ENCODE measurements at places on chromosomes 4 and X.

- no peak for DNase-seq
Observed at GRCh38 chr4:26736621-26737020, 124.0 kb upstream of the STIM2 start.

- DNase-seq: no peak
Observed at GRCh38 chr4:6277935-6278800, 8.5 kb downstream of the WFS1 start.

GRCh38 chr4:94678896-94679295 lies 78.9 kb upstream of the BMPR1B start:
- DNase-seq: no peak

DNA sequence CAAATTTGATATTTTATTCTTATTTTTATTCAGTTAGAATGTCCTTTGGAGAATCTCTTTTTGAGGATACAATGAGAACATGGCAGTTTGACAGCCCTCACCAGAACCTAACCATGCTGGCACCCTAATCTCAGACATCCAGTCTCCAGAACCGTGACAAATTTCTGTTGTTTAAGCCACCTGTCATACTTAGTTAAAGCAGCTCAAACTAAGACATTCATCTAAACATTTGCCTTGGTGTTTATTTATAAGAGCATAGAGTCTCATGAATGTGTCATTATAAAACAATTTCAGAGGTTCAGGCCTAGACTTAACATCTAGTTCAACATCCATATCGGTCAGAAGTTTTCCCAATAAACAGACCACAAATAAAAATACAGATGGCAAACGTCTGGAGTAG lies 125.1 kb upstream of the FUNDC1 start:
- no peak for DNase-seq

DNA sequence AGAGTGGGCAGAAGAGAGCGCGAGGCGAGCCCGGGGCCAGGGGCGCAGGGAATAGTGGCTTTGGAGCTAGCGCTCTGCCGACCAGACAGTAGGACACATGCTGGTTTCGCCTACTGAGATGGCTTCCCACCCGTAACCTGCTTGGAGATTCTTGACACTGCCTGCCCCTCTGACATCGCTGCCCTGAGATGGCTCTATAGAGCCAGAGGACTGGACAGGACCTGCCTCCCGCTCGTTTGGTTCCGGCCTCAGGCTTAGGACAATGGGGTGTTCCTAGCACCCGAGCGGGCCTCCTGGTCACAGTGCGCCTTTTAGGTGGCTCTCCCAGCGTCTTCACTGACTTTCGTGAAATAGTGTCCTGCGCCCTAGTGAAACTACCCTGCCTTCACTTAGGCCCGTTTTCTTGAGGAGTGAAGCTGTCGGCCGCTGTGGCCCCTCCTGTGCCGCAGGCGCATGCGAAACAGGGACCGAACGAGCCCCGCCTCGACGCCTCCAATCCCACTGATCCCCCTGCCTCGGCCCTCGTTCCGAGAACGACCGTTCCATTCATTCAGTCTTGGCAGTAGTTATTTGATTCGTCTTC lies 608 bp downstream of the TAF1 start:
- no peak for DNase-seq

DNA sequence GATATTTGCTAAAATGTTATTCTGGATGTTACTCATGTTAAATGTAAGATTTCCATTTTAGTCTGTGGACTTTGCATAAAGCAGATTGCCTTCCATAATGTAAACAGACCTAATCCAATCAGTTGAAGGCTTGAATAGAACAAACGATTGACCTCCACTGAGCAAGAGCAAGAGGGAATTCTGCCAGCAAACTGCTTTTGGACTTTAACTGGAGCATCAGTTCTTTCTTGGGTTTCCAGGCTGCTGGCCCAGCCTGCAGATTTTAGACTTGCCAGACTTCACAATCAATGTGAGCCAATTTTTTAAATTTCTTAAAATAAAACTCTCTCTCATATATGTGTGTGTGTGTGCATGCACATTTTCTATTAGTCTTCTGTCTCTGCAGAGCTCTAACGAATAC lies 1248.8 kb downstream of the ADGRL3 start:
- no peak for DNase-seq

DNA sequence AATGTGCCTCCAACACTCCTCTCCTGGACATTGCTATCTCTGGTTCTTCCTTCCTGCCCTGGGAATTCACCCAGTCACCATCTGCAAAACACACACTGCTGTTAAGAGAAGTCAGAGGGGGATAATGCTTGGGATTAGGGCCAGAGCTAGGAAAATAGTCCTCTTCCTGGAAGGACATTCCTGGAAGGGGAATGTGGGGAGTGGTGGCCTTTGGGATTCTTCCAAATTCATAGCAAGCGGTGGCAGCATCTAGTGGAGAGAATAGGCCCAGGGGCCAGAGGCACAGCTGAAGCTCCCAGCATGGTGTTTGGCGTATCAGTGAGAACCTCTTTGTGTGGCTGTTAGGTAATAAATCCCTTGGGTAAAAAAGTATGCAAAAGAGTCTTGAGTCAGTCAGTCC lies 34.3 kb downstream of the SHROOM4 start:
- no peak for DNase-seq

DNA sequence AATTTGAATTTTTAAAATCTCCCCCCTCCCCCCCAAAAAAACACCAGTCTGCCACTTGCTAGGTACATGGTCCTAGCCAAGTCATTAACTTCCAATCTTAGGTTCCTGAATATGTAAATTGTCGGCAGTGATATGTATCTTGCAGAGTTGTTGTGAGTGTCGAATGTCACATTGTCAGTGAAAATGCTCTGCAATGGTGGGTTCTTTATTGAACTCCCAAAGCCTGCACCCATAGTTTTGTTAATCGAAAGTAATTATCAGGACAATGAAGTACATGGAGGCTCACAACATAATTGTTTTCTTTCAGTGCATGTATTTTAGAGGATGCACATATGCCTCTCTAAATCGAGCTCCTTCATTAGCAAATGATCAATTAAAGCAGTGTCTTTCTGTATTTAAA lies 185.6 kb upstream of the S100G start:
- DNase-seq: no peak

DNA sequence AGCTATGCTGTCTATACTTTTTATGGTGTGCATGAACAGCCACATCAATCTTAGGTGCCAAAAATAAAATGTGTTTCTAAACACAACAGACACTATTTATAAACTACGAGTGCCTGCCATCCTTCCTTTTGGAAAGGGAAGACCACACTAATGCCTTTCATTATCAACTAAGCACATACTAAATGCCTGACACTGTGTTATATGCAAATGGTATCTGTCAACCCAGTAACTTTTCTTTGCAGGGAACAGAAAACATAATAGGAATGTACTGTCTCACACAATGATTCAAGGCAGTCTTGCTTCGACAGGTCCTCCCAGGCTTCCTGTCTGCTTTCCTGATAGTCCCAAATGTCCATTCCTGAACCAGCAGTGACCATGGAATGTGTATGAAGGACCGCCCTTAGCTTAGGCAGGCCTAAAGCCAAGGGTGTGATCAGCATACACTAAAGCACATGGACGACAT lies 43.8 kb downstream of the ADGRA3 start:
- no peak for DNase-seq

GRCh38 chr4:113094802-113095201 lies 45.3 kb downstream of the ANK2 start:
- no peak for DNase-seq

DNA sequence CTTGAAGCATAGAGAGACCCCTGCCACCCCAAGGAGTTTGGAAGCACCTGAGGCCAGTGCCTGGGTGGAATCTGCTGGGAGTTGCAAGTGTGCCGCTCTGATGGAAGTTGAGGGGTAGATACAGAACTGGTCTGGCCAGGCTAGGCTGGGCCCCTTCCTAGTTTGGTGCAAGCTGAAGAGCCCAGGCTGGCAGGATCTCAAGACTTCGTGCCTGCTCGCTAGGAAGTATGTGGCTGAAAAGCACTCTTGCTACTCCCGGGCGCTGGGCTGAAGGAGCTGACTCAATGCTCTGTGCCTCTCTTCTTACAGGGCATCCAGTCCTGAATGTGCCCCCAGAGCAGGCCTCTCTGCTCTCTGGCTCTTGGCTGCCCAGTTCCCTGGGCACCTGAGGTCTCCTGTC lies 51.7 kb upstream of the PJA1 start:
- no peak for DNase-seq

GRCh38 chr4:119851649-119852048 lies 215.0 kb downstream of the MAD2L1 start:
- no peak for DNase-seq

GRCh38 chr4:184448821-184449220 lies 25.5 kb downstream of the IRF2 start:
- DNase-seq: no peak

- no peak for DNase-seq
Observed at GRCh38 chr4:20172070-20172760, 79.5 kb upstream of the SLIT2 start.

- no peak for DNase-seq
Observed at GRCh38 chr4:174040287-174040686, 243.2 kb downstream of the FBXO8 start.

DNA sequence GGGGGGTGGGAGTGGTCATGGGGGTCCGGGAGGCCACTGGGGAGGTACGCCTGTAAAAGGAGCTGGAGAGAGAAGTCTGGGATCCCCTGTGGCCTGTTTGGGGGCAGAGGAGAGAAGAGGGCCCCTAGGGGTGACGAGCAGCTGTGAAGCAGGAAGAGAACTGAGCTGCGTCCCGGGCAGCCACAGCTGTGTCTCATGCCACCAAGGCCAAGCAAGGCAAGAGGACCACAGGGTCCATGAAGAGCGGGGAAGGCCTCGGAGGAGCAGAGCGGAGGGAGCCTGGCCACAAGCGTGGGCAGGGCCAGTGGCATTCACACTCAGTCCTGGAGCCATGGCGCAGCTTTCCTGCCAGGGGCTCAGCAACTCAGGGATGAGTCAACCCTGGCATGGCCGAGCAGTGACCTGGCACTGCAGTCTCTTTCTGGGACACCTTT lies 13.6 kb upstream of the NAT8L start:
- no peak for DNase-seq

Measured in stimulated activated CD4-positive, alpha-beta T cell treated with anti-CD3 and anti-CD28 coated beads, Interleukin-1b, Interleukin-23, amount 100 ng/mL, for 24 hours (primary cell).